ENCODE measurements at places on chromosomes 6 and 20.

GRCh38 chr20:2261046-2261485 is 34.7 kb upstream of the TGM3 start:
- no peak for DNase-seq

DNA sequence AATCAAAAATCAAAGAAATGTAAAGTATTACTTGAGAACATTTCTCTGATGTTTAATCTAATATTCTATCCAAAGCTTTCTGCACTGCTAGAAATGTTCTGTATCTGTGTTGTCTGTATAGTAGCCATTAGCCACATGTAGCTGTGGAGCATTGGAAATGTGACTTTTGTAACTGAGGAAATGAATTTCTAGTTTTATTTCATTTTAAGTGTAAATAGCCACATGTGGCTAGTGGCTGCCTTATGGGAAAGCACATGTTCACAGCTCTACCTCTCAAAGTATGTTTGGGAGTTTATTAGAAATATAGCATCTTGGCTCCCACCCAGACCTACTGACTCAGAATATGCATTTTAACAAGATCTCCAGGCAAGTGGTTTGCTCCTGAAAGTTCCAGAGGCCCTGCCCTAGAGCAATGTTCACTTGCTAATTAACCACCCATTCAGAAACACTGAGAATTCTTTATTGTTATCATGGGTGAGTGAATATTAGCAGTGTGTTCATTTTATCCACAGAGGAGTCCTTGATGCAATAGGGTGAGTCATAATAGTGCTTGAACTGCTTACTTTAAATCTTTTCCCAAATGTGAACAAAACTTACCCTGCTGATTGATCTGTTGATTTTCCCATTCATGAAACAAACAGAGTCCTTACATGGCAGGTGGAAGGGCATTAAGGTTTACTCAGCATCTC is 282.7 kb downstream of the PLCB1 start:
- no peak for DNase-seq

GRCh38 chr6:16800942-16801341 is 39.7 kb upstream of the ATXN1 start:
- no peak for DNase-seq

GRCh38 chr6:50832912-50833311 is 14.2 kb downstream of the TFAP2B start:
- DNase-seq: no peak

GRCh38 chr6:134678436-134678889 is 271.4 kb downstream of the ALDH8A1 start:
- no peak for DNase-seq

DNA sequence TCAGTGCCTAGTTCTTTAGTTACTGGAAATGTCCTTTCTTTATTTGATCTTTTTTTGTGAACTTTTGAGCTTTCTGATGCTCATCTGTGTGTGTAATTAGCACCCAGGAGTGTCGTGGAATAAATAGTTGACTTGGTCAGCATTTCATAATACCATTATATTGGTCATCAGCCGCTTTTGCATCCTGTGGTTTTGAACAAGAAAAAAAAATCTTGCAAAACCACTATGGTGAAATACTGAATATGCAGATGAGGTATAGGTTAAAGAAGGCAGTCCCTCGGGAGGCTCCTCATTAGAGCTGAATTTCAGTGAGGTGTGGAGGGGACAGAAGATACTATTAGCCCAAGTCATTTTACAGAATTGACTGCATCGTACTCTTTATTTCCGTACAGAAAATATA is 90.1 kb downstream of the FOXO3 start:
- no peak for DNase-seq

DNA sequence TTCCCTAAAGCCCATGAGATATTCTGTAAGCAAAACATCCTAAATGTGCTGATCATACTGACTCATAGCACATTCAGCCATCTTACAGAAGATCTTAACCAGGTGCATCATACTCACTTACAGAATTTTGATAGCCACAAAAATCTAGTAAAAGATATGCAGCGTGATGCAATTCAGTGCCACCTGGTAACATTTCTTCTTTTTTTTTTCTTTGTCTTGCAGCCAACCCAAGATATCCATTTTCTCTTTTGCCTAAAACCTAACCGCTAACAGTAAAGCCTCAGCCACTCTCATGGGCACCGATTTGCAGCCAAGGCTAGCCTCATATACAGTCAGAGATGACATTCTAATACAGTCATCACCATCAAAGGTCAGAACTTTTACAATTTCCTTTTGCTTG is 293.3 kb downstream of the HACE1 start:
- no peak for DNase-seq

DNA sequence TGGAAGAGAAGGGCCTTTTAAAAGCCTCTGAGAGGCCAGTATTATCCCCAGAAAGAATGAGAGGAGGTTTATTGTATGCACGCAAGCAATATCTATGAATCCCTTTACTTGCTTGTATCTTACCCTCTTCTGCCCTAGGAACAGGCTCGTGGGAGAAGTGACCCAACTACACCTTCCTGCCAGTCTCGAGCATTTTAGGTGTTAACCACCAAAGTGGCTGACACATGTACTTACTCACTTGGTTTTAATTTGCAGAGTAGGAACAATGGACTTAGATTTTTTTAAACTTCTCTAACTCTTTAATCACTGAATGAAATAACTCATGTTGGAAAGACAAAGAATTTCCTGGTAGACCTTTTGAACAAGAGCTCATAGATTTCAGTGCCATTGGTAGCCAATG is 296.9 kb downstream of the PLCB1 start:
- no peak for DNase-seq

GRCh38 chr6:2523061-2523460 is 227.7 kb downstream of the MYLK4 start:
- DNase-seq: no peak

- no peak for DNase-seq
These were observed 71.3 kb upstream of the TINAG start for GRCh38 chr6:54236984-54237383.

DNA sequence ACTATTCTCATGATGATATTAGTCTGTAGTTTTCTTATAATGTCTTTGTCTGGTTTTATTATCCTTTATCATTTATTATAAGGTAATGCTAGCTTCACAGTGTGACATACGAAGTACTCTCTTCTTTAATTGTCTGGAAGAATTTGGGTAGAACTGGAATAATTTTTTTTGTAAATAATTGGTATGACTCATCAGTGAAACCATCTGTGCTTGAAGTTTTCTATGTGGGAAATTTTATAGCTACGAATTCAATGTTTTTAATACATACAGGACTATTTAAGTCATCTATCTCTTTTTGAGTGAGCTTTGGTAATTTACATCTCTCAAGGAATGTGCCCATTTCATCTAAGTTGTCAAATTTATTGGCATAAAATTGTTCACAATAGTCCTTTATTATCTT is 86.3 kb downstream of the SOD2 start:
- DNase-seq: no peak

- DNase-seq: no peak
These were observed at the start of gene EMILIN3 for GRCh38 chr20:41366546-41367392. Gene EMILIN3 (minus strand): TSS chr20:41366818. CDS start chr20:41366634, 184 bp downstream.

DNA sequence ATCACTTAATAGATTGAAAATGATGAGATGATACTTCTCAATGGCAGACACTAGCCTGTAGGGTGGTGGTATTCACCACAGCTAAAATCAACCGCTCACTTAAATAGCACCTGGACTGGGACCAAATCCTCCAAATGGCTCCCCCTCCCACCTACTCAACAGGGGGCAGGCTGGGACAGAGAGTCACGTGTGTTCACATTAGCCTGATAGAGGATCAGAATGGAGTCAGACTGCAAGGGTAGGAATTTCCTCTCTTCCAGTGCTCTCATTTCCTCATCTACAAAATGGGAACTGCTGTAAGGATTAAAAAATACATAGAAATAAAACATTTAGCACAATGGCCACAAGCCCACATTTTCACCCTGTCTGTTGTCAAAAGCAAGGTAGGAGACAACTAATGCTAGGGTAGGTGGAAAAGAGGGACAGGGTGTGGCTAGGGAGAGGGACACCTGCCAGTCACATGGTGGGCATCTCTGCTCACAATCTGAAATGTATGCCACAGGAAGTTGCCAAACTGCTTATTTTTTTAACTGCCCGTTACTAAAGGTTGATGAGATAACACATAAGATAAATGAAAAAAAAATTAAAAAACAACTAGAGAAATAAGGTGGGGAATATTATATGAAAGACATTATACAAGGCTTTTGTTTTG is 55.3 kb downstream of the BACH2 start:
- no peak for DNase-seq

DNA sequence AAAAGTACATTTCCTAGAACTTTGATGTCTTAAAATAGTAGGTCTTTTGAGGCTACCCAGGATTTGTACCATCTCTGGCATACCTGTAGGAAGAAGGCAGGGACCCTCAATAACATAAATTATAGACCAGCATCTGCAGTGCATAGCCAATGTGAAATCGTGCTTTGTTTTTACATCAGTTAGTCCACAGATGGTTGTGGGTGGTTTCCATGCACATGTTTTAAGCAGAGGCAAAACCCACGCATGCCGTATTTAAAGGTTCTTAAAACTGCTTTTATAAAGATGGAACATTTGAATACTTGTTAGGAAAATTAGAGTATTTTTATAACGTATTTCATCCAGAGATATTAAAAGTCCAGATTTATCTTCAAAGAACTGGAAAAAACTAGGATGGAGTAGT is 66.3 kb downstream of the SH3BGRL2 start:
- no peak for DNase-seq

DNA sequence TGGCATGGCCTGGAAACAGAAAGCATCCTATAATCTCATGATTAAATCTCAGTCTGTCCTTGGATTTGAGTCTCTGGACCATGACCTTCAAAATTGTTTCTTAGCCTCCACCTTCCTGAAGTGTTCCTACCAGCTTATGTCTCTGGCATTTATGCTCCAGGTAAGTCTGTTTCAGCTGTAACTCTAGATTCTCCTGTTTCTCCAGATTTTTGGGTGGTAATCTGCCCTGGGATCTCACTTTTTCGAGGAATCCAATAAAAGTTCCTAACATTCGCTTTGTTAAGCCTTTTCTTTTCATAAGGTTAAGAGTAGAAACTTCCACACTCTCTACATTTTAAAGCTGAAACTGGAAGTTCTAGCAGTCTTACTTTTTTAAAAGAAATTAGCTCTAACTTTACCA is 318.5 kb downstream of the C6orf118 start:
- DNase-seq: no peak

DNA sequence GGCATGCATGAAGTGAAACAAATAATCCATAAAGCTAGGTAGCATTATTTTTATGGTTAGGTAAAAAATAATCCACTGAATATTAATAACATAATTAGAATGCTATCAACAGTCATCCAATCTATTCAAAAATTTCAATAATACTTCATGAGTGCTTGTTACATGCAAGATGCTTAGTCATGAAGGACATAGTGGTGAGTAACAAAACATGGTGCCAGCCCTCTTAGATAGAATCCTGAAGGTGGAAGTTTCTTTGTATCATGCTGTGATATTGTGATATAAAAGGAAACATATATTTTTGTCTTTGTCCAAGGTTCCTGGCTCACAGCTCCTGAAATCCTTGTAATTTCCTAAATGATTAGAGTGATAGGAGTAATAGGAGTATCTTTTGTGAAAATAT is 14.9 kb downstream of the RCAN2 start:
- no peak for DNase-seq

DNA sequence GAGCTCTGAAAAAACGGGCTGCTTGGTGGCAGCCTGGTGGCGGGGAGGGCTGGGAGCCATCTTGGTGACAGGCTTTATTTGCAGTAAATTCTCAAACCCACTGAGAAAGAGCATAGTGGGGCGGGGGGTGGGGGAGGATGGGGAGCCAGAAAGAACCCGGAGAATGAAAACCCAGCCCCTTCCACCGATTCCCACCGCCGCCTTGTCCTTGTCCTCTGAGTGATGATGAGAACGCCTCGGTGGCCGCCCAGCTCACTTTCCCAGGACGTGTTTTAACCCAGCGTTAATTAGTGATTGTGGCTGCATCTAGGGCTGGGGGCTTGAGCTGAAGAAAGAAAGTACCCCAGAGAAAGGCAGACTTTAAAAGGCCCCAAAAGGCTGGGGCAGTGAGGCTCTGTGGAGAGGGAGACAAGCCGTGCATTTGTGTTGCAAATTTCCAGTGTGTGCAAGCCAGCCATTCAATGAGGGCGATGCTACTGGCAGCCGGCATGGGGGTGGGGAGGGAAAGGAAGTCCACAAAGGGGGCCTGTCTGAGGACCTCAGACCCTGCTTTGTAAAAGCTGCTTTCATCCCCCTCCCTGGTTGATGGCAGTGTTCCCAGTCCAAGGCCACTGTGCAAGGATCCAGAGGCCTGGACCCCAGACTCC is 6.2 kb upstream of the GHRH start:
- DNase-seq: no peak

GRCh38 chr6:35497571-35498421 is 917 bp upstream of the TEAD3 start:
- DNase-seq: peak; percentile 33

GRCh38 chr6:170444056-170444591 is 109.0 kb downstream of the PSMB1 start:
- DNase-seq: no peak

GRCh38 chr6:2795162-2795561 is 30.0 kb downstream of the WRNIP1 start:
- DNase-seq: no peak

DNA sequence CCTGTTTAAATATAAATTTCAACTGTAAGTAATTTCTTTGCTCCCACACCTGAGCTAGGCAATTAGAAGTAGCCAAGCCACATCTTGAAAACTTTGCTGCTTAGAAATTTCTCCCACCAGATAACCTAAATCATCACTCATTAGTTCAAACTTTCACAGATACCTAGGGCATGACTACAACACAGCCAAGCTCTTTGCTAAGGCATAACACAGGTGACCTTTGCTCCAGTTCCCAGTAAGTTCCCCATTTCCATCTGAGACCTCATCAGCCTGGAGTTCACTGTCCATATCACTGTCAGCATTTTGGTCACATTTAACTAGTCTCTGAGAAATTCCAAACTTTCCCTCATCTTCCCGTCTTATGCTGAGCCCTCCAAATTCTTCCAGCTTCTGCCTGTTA is 79.8 kb upstream of the OPRM1 start:
- DNase-seq: no peak

- DNase-seq: no peak
These were observed 27.0 kb downstream of the NUP153 start for GRCh38 chr6:17679726-17680125.

DNA sequence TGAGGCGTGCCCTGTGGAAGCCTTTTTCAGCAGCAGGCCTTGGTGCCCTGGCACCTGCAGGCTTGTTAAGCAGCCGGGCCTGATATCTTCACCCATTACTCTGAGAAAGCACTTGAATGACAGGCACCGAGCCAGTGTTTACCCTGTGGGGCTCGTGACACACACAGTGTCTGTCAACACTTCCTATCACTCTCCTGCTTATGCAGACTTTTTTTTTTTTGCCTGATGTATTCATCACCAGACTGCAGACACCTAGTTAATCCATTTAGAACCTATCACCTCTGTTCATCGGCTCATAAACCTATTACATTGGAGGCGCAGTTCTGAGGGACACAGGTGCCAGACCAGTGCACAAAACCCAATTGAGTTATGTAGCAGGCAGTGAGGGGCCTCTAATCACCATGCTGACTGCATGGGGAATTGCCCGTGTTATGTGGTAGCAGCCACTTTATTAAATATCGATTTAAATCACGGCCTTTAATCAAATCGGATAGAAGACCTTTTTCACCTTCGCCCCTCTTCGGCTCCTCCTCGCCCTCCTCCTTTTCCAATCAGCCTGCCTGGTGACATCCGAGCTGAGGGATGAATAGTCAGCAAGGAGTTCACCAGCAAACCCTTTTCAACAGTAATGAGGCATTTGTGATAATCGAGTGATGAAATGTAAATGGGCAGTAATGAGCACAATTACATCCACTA is 962.9 kb upstream of the SLC35B3 start:
- DNase-seq: no peak

GRCh38 chr6:166928644-166929541 is 27.5 kb downstream of the RNASET2 start:
- no peak for DNase-seq

GRCh38 chr20:48102076-48102787 is 317.0 kb upstream of the SULF2 start:
- no peak for DNase-seq

Data from activated effector memory CD4-positive, alpha-beta T cell treated with Interleukin-2 at 50 U/mL for 16 hours (primary cell).